ENCODE measurements at places on chromosomes 4 and X.

DNA sequence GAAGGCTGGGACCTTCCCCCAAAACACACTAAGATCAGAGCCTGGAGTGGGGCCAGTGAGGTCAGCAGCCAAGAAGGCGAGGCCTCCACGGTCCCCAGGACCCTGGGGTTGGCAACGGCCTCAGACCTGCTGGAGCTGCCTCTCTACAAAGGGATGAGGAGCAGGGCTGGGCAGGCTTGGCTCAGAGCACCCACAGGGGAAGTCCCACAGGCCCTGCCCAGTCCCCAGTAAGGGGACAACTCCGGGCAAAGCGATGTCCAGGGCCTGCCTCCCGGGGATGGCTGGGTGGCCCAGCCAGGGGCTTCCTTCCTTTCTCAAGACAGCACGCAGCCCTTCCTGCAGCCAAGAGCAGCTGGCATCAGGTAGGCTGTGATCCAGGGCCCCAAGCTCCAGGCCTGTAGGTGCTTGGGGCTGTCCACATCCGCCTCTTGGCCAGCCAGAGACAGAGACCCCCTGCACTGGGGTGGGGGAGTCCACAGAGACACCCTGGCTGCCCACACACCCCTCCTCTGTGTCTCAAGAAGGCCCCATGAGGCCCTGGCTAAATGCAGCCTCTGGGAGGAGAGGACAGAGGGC, 5.7 kb downstream of the MXD4 start:
- DNase-seq, result no peak

GRCh38 chr4:127400731-127401346, 231.9 kb upstream of the INTU start:
- DNase-seq, result peak; percentile 26

- DNase-seq, result no peak
These were observed 16.6 kb upstream of the PTCHD1 start for GRCh38 chrX:23317799-23318724.

GRCh38 chrX:13685126-13685763, 3.7 kb upstream of the RAB9A start:
- DNase-seq, result no peak
